NCI-H187 treated with DMSO at 0.1 percent for 48 hours (cell line): ENCODE measurements at places on chromosomes 13 and 19.

DNA sequence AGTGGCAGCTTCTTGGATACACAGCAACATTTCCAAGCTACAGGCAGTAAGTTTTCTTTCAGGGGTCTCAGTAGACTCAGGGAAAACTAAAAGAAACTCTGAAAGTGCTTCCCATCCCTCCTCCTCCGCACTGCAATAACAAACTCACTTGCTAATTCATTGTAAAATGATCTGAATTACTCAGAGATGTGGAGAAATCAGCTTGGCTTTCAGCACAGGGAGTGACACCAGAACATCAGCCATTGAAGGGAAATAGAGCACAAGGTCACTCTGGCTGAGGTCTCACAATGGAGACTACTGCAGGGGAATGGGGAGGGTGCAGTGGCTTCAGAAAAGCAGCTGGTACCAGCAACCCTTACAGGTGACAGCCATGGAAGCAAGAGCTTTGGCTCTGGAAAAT is 137.3 kb upstream of the SERP2 start:
- DNase-seq = no peak

GRCh38 chr13:101146101-101146898 is 270.0 kb downstream of the NALCN start:
- no peak for DNase-seq

DNA sequence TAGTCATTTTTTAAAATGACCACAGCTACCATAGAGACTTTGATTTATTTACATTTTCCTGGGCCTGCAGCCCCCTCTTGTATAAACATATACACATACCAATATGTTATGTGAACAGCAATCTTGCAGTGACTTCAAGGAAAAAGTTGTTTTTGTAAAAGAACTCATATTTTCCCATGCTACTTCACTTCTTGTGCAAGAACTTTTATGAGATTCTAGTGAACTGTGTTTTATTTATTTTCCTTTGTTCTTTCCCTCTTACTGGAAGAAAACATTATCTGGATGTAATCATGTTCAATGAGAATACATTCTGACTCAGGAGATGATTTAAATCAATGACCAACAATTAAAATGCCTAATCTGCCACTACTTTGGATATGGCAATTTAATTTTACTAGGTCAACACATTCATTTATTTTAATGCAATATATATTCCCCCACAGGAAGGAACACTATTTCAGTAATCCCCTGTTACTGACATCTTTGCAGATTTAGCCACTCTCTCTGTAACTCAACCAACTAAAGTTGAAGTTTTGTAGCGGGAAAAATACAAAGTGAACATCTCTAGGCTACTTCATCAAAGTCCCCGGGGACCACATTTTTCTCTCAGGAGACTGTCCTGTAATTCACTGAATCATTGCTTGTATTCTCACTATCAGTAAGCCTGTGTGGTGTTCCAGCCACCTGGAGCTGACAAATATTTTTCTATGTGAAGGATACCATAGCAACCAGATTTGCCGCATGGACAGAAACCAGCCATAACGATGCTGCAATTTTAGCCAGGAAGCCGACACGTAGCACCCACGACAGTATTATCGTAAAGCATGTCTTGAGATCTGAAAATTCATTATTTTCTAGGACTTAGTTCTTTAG is 90.5 kb downstream of the STARD13 start:
- no peak for DNase-seq

- DNase-seq = no peak
These were observed 63.4 kb upstream of the C1QTNF9B start for GRCh38 chr13:23960566-23961156.

DNA sequence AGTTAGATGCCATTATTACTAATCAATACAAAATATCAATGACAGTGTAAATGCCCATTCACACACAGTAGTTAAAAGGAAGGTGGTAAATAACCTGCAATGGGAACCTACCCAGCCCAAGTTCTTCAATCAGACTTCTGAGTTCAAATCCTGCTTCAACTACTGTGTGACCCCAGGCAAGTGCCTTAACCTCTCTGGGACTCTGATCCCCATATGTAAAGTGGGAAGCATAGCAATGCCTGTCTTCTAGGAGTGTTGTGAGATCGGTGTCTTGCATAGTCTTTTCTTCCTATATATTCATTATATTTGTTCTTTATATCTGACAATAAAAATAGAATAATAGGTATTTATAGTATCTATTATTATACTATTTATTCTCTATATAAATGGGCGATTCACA is 6.9 kb downstream of the TIMM13 start:
- no peak for DNase-seq

DNA sequence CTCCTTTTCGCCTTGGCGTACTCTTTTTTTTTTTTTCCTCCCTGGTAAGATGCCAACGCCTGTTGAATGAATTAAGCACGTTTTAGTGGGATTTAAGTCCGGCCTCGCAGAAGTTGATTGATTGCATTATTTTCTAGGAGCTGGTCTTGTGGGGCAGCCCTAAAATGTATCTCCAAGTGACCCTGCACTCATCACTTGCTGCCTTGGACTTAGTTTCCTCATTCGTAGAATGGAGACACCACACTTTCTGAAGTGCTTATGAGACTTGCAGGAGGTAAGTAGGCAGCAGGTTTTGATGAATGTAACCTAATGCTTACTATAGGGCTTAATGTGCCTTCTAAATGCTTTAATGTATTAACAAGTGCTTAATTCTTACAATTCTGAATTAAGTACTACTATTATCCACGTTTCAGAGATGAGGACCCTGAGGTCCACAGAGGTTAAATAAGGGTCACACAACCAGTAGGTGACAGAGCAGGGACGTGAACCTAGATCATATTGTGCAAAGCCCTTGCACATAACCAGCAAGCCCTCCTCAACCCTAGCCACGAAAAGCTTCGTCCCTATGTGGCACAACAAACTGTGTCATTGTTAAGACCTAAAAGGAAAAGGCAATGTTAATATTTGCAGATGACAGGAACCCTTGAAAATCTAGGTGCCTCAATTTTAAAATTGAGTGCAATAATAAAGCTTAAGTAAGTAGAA is 514 bp upstream of the ARGLU1 start:
- DNase-seq = no peak

DNA sequence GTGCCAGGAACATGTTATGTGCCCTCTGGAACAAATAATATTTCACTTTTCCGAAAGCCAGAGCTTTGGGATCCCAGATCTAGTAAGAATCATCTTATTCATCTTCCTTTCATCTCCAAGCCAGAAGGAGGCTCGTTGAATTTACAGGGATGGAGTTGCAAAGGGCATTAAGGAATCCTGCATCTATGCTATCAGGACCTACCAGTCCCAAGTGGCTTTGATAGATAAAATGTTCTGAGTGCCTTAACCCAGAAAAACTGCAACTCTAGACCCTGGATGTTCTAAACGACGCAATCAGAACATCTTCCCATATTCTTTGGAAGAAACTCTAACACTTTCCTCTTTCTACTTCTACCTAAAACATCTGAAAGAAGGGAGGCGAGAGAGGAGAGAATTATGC is 9.2 kb upstream of the EDDM13 start:
- DNase-seq = no peak

DNA sequence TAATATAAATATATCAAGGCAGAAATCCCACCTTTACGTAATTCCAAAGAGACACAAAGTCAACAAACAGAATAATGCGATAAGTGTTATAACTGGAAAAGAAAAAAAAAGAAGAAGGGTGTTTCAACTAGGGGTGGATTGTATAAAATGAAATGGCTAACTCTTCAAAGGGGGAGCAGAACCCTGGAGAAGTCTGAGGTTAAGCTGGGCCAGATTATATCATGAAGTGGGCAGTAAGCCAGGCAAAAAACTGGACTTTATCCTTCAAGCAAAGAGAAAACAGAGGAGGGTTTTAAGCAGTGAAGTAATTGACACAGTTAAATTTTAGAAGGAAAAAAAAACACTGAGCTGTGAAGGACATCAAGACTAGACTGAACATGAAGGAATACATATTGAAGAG is 41.9 kb downstream of the TBC1D4 start:
- no peak for DNase-seq

DNA sequence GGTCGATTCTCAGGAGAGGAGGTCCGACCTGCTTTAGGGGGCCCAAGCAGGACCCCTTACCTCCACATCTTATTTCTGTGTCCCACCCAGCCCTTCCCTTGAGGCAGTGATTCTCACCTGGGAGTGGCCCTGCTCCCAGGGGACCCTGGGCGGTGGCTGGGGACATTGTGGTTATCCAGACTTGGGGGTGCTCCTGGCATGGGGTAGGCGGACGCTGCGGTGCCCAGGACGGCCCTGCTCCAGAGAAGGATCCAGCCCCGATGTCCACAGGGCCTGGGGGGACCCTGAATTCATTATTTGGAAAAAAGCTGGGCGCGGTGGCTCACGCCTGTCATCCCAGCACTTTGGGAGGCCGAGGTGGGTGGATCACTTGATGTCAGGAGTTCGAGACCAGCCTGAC is 84.4 kb downstream of the GADD45B start:
- DNase-seq = no peak

- peak; percentile 8 for DNase-seq
These were observed 855.1 kb downstream of the SLITRK5 start for GRCh38 chr13:88526186-88526852.

DNA sequence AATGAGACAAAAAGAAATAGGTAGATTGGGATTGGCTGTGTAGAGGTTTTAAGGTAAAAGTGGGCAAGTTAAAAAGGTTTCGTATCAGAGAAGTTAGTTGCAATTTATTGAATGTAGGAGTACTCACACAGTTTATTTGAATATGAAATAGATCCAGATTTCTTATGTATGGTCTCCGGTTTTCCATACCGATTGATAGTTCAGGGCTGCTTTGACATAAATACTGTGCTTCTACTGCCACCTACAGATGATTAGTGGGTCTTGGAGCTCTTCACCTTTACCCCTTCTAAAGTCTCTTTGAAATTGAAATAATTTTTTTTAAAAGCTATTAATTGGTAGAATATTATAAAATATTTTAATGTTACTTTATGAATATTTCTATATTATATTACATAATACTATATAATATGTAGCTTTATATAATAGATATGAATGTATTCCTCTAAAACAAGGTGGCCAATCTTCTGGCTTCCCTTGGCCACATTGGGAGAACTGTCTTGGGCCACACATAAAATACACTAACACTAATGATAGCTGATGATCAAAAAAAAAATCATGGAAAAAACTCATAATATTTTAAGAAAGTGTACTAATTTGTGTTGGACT is 7.7 kb upstream of the GPR18 start:
- peak; percentile 32 for DNase-seq

- no peak for DNase-seq
These were observed 3.2 kb upstream of the PRKCG start for GRCh38 chr19:53878776-53879139.

DNA sequence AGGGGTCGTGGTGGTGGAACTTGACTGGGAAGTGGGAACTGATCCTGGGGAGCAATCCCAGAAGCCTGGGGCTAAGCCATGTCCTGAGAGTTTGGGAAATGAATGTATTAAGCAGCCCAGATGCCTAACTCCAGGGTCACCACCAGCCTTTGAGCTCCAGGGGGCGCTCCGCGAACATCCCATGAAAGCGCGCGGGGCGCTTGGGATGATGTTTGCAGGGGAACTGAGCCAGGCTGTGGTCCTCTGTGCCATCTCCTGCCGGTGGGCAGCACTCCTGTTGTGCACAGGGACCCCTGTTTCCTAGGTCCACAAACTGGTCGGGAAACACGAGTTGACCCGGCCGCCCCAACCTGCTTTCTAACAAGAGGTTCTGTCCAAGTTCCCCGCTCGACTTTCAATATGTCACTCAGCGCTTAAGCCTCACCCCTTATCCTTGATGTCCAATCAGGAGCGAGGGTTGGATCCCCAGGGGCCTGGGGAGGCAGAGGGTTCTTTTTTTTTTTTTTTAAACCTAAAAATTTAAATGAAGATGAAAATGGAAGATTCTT is 14.4 kb downstream of the LEUTX start:
- DNase-seq = peak; percentile 15

GRCh38 chr13:95195146-95195545 is 106.1 kb downstream of the ABCC4 start:
- DNase-seq = no peak
